ENCODE measurements at places on chromosomes 2 and 18.

DNA sequence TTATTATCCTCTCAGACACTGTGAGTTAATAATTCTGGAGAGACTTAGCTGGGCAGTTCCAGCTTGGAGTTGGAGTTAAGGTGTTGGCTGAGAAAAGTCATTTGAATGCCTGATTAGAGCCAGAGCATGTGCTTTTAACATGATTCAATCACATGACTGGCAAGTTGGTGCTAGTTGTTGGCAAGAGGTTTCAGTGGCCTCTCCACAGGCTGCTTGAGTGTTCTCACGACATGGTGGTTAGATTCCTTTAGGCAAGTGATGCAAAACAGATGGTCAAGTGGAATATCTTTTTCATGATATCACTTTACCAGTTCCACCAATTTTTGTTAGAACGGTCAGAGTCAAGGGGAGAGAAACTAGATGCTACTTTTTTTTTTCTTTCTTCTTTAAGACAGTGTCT is 262.7 kb upstream of the FN1 start:
- DNase-seq, result no peak

DNA sequence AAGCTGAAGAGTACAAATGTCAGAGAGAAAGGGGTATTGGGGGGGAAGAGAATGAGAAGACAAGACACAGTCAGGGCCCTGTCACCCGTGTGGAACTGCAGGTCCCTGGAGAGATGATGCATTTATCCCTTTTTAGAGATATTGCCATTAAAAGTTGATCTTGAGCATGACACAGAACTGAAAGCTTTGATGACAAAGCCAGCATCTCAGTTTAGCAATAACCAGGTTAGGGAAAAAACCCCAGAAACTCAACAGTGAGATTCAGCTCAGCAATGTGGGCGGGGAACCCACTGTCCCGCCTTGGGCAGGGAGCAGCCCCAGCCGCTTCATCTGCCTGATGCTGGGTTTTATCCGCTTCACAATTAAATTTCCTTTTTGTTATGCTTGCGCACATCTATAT is 181.1 kb downstream of the NEDD4L start:
- no peak for DNase-seq

DNA sequence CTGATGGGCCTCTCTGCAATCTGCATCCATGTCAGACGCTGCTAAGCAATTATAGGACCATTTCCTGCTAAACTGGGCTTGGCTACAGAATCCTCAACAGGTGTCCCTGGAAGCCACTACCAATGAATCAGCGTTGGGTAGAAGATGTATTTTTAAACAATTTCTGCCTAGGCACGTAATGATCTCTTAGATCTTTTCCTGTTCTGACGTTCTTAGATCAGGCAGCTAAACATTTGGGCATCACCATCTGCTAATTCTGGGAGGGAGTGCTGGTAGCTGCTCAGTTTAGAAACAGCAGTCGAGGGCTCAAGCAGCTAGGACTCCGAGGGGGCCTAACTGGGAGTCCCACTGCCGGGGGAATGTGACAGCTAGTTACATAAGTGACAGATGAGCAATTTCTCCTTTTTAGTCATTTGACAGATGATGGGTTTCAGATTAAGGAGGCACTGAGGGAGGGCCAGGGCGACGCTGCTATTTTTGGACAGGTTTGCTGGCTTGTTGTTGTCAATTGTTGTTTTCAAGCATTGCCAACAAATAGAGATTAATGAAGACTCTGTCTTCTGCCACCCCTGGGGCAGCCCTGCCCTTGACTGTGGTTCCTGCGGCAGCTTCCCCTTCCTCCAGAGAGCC is 92.7 kb downstream of the MRO start:
- no peak for DNase-seq

GRCh38 chr18:54069729-54070128 is 154.7 kb downstream of the MBD2 start:
- no peak for DNase-seq

DNA sequence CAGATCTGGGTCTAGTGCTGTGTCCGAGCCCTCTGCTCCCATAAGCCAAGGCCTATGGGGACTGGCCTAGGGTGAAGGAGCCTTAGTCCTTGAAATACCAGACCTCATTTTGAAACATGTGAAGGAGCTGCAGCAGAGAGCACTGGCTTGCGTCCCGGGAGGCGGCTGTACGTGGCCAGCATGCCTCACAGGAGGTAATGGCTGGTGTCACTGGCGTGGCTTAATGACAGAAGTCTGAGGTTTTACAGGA is 72.7 kb upstream of the OTOS start:
- no peak for DNase-seq

DNA sequence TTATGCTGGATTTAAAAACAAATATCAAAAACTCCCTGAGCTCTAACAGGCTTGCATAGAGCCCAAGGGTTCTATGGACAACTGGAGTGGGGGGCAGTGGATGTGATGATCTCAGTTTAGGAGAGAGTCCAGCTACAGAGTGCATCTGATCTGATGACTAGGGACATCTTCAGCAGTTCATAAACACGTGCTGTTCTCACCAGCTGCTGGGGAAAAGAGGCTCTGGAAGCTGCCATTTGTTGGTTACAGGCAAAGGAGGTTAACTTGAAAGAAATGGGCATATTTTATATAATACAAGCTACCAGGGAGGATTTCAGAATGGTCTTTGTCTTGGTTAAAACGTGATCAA is 36.0 kb upstream of the ZNF396 start:
- DNase-seq, result no peak

DNA sequence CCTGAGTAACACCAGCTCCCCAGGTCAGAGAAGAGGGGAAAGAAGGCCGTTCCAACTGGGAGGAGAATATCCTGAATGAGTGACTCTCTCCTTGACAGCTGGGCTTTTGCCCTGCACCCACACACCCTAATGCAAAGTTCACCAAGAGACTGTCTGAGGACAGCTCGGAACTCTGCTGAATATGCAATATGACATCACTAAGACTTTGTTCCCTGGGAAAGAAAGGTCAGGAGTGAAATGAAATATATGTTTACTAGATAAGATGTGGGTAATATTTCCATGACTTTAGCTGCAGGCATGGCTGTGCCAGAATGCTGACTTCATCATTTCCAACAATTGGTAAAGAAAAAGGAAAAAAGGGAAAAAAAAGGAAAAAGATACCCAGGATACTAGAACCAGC is 488.2 kb upstream of the RAB6C start:
- no peak for DNase-seq

DNA sequence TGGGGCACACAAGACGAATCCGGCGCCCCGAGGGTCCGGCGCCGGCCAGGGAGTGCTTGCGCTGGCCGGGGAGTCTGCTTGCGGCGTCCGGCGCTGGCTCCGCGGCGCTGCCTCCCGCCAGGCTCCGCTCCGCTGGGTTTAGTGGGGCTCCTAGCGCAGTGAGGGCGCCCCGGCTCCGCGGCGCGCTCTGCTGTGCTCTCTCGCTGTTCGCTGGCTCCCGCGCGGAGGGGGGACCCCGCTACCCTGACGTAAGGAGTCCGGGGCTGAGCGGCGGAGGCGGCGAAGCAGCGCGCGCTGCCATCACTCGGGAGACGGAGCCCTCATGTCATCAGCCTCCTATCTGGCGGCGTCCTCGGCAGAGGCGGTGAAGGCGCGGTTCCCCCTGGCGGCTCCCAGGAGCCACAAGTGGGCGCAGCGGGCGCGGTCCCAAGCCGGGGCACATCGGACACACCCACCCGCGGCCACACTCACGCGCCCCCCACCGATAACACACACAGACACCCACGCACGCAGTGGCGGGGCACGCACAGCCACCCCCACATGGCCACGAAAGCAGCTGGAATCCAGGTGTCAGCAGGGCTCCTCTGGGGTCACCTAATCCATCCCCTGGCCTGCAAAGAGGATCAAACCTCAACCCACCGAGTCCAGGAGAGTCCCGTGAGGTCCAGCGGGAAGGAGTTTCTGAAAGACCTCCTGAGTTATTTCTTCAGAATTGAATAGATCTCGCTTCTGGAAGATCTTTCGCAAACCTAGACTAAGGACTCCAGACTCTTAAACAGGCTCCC is at the start of gene C1QL2:
Gene C1QL2, minus strand, starts transcription at position 189 of the 785 bp plus-strand sequence. CDS start 482 bp downstream, outside the sequence.
- DNase-seq, result no peak

- no peak for DNase-seq
Observed at GRCh38 chr18:47799376-47799775, 131.1 kb downstream of the SMAD2 start.

DNA sequence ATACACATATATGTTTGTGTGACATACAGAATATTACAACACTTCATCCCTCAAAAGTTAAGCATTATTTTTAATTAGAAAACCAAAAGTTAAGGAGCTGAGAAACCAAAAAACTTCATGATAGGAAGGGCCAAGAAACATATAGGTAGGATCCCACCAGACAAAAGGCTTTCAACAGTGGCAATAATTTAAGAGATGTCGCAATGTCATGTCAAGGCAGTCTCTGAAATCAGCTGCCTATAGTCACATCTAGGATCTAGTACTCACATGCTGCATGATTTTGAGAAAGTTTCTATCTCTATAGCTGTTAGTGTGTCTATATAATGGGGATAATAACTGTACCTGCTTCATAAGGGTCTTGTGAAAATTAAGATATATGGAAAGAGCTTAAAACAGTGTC is 72.7 kb downstream of the SPIRE1 start:
- DNase-seq, result no peak

DNA sequence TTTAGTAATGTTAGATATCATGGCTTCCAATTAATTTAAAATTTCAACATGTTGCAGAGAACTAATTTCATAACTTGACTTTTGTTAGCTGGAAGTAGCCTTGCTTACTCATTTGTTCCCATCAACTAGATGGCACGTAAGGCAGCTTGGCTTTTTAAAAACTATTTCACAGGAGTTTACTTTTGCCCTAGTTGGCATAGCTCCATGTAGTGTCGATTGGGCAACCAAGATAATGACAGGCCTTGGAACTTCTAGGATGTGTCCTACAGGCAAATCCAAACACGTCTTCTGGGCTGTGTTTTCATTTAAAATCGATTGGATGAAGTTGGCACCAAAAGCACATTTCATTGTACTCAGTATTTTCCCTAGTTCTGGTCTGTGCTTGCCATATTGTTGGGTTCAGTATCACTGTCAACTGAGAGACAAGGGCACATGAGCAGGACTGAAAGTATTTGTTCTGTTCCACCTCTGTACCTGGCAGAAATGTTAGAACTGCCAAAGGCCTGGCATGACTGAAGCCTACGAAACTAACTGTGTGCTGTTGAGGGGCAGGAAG is 29.4 kb downstream of the HADHB start:
- DNase-seq, result no peak

- DNase-seq, result no peak
Observed at GRCh38 chr2:172978063-172978383, 97.6 kb upstream of the MAP3K20 start.

GRCh38 chr18:78779996-78780718 is 199.5 kb upstream of the SALL3 start:
- DNase-seq, result no peak

- no peak for DNase-seq
Observed at GRCh38 chr2:152620208-152620607, 97.1 kb downstream of the PRPF40A start.

DNA sequence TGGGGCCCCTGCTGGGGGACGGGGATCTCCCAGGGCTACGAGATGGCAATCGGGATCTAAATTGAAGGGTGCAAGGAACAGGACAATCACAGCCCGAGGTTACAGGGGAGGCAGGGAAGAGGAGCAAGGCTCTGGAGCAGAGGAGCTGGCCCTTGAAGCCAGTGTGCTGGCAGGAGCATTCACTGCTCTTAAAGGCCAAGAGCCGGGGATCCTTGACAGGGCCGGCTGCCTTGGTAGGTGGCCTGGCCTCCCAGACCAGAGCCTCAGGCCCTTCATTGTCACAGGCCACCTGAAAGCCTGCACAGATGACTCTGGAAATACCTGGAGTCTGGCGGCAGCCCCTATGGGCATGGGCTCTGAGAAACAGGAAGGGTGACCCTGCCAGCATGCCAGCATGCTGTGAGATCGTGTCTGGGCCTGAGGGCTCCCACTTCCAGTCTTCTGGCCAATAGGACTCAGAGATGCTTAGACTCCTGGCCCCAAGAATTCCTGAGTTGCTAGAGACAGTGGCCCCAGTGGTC is 38.7 kb downstream of the PDIA6 start:
- DNase-seq, result no peak

DNA sequence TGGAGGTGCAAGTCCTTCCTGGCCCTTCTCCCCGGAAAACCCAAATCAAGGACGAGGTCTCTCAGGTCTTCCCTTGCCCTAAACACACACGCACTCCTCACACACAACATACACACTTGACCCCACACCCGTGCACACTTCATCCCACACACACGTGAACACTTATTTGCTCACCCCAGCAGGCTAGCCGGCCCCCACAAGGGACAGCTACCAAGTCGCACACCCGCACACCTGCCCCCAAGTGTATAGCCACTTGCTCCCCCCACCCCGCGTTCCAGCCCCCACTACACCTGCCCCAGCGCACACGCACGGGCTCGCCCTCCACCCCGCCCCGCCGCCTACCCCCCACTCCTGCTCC is 359 bp downstream of the TGFBRAP1 start:
- no peak for DNase-seq

- DNase-seq, result no peak
Observed at GRCh38 chr2:105541189-105542050, 142.6 kb upstream of the FHL2 start.

- DNase-seq, result no peak
Observed at GRCh38 chr2:218344755-218345417, 11.8 kb upstream of the CATIP start.

- no peak for DNase-seq
Observed at GRCh38 chr2:124978597-124978996, 953.5 kb downstream of the CNTNAP5 start.

DNA sequence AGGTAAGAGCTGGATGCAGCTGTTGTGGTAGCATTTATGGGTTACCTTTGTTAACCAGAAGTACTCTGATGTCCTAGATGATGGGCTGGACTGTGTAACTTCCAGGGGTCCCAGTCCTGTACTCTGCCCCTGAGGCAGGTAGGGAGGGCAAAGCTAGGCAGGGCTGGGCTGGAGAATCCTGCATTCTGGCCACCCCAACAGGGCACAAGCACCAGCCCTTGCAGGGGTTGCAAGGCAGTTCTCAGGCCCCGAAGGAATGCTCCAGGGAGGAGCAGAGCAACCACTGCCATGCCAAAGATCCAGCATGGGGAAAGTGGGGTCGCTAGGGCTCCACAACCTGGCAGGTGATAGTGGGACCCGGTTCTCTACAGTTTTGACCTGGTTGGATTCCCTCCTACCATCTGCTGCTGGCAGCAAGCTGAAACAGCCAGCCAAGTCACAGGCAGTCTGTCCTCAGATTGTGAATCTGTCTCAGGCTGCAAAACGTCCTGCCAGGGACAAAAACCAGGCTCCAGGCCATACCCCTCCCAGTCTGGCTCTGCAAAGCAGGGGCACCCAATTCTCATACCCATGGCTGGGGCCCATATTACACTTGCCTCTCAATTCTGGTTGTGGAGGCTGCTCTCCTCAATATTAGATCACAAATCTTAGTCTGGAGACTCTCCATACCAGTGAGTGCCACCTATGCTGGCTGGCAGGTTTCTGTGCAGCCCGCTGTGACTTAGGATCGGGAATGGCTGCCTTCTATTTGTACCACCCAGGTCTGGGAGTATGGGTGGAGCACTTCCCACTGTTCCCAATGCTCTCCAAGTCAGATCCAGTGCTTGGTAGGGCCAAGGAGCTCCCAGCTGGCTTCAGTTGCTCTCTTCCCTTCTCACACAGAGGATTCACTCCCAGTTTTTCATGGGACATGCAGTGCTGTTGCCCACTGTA is 61.1 kb downstream of the SMCHD1 start:
- DNase-seq, result no peak

DNA sequence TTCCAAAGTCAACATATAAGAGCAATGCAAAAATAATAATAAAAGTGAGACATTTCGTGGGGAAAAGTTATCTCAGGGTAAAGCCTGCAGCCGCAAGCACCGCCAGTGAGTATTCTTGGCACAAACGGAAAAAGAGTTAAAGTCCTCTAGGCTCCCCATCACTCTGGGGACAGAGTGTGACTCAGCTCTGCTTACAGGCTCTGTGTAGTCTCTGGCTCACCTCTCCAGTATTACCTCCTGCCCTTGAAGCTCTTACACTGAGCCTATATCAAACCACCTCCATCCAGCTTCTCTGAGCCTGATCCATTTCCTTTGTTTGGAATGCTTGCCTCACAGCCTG is 55.5 kb downstream of the MTHFD2 start:
- DNase-seq, result no peak

Measured in stimulated activated CD8-positive, alpha-beta memory T cell treated with anti-CD3 and anti-CD28 coated beads, Interleukin-4, amount 100 ng/mL, for 4 hours (primary cell).